CD4-positive, alpha-beta T cell treated with Interleukin-1 beta for 1 hour (primary cell): ENCODE measurements at places on chromosomes 7 and 10.

GRCh38 chr10:33506838-33507661 is 172.6 kb upstream of the NRP1 start:
- DNase-seq, result peak; percentile 3

DNA sequence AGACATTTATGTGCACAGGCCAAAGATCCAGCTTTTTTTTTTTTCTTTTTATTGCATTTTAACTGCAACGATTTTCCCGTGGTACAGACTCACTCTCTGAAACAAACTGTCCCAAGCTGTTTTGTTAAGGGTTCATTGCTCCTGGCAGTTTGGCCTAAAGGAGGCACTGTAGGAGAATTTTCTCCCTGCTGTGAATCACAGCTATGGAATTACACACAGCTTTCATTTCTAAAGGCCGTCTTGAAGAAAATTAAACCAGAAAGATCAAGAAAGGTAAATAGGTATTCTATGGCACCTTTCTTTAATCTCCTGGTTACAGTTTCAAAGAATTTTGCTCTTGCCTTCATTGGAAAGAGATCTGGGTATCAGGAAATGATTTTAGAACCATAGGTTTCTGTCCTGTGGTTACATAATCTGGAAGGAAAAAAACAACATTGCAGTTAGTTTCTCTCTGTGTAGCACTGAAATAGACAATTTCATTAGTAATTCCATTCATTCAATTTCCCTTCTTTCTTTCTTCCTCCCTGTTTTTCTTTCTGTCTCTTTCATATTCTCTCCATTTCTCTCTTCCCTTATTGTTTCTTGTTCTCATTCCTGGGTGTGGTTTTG is 51.2 kb downstream of the PDK4 start:
- no peak for DNase-seq

- no peak for DNase-seq
Measured at GRCh38 chr7:150380463-150380862, 1.3 kb downstream of the ZNF775 start.

- no peak for DNase-seq
Measured at GRCh38 chr10:69102440-69102839, 14.5 kb downstream of the SRGN start.

DNA sequence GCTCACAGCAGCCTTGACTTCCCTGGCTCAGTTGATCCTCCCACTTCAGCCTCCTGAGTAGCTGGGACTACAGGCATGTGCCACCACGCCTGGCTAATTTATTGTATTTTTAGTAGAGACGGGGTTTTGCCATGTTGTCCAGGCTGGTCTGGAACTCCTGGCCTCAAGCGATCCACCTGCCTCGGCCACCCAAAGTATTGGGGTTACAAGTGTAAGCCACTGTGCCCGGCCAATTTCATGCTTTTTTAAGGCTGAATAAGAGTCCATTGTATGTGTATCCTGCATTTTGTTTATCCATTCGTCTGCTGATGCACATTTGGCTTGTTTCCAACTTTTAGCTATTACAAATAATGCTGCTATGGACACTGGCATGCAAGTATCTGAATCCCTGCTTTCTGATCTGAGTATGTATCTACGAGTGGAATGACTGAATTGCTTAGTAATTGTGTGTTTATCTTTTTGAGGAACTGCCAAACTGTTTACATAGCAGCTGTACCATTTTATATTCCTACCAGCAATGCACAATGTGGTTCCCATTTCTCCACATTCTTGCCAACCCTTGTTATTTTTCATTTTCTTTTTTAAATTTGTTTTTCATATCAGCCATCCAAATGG is 37.3 kb upstream of the TPST1 start:
- no peak for DNase-seq

DNA sequence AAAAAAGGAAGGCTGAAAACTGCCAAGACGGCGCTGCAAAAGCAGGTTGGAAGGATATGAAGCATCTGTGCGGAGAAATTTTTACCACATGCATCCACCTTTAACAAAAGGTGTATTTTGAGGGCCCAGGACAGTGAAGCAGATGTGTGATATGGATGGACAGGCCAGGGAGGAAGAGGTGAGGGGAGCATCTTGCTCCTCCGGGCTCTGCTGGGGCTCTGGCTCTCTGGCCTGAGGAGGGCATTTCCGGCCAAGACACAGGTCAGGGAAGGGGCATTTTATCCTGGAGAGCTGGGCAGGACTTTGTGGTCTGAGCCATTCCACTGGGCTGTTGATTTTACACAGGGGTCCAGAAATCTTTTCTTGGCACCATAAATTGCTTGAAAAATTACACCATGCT is 175.1 kb downstream of the ZMYND11 start:
- no peak for DNase-seq

DNA sequence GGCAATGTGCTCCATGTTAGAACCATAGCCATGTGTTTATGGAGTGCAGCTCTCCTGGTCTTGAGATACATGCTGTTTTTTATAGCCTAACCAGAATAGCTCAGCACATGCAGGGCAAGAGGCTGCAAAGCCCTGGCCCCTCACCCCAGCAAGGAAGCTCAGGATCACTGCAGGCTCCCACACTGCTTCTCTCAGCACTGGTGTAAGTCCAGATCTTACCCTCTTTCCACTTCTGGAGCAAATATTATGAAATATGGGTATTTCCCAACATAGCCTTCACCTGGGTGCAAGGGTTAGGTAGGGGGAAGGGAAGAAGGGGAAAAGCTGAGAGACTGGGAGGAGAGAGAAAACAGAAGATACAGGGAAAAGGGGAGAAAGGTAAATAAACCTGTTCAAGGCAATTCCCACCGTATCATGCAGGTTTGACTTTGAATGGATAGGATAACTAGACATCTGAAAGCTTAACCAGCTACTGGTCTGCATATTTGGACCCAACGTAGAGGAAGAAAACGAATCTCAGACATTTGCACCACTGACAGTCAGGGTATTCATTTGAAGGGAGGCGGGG is 19.7 kb downstream of the SKIDA1 start:
- DNase-seq, result no peak

DNA sequence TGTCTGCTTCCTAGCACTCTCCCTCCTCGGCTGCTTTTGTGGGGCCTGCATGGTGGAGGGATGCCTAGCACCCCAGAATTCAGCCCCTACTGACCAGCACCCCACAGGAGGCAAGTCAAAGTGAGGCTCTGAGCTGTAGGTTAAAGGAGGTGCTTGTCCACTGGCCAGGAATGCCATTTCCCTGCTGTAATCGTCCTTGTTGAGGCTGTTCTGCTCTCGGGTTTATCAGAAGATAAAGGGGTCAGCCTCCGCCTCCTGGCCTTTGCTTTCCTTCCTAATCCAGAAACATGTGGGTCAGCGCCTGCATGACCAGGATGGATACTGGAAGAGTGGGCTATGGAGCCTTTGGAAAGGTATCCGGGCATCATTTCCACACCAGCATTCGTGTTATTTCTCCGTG is 98.9 kb downstream of the MKI67 start:
- DNase-seq, result no peak

GRCh38 chr7:55776196-55776595 is 86.4 kb downstream of the SEPTIN14 start:
- no peak for DNase-seq

GRCh38 chr10:5343561-5343960 is 21.2 kb upstream of the UCN3 start:
- peak; percentile 22 for DNase-seq

GRCh38 chr7:91787931-91788330 is 92.6 kb downstream of the MTERF1 start:
- DNase-seq, result no peak

DNA sequence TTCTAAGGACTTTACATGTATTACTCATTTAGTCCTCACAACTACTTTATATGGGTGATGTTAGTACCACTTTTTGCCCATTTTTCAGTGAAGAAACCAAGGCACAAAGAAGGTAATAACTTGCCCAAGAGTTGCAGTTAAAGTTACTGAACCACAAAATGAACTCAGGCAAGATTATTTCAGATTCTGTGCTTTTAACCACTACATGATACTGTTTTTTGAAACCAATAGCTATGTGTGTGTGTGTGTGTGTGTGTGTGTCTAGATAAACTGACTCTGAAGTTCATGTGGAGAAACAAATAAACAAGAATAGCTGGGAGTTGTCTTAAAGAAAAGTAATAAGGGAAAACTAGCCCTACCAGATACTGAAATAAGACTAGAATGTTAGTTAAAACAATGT is 60.8 kb upstream of the OIT3 start:
- no peak for DNase-seq

DNA sequence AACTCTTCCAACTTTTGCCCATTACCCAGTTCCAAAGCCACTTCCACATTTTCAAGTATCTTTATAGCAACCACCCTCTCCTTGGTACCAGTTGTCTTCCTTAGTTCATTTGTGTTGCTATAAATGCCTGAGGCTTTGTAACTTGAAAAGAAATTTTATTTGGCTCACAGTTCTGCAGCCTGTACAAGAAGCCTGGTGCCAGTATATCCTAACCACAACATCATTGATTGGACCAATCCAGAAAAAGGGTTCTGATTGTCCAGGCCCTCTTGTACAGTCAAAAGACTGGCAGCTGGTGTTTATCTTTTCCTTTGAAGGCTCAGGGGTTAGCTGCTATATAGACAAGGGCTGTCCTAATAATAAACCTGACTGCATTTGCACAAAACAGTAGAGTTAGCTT is 21.1 kb upstream of the ABCC2 start:
- no peak for DNase-seq

DNA sequence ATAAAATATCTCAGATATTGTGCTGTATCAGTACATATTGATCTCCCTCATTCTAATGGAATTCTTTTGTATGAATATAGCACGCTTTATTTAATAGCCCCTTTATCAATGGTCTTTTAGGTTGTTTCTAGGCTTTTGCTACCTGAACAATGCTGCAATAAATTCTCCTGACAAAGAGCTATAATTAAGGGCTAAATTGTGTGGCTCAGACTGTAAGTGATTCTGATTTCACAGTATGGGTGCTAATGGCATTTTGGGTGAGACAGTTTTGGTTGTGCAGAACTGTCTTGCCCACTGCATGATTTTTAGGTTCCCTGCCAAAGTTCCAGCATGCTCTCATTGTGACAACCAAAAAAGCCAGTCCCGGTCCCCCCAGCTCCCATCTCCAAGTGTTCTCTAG is 363.2 kb downstream of the REEP3 start:
- DNase-seq, result no peak

GRCh38 chr10:61628875-61629513 is 33.7 kb upstream of the CABCOCO1 start:
- DNase-seq, result no peak

GRCh38 chr10:102491136-102491535 is 11.4 kb downstream of the ACTR1A start:
- DNase-seq, result no peak

DNA sequence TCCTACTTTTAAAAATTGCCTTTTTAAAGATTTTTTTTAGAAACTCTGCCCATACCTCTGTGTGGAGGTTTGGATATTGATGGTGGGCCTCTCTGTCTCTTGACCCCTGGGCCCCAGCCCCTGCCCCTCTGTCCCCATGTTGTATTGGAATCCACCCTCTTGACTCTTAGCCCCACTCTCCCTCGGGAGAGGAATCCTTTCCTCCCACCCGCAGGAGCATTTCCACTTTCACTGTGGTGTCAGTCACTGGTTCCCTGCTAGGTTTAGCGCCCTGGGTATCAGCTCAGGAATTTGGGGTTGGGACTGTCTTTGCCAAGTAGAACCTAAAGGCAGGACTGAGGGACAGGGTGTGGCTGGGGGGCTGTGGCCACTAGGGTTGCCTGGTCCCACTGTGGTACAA is 10.1 kb downstream of the PFKFB3 start:
- no peak for DNase-seq

GRCh38 chr10:92545556-92545955 is 28.3 kb downstream of the IDE start:
- no peak for DNase-seq
